Activated CD4-positive, alpha-beta T cell treated with anti-CD3 and anti-CD28 coated beads, Interleukin-10, Interleukin-2, amounts not matched to agents 100 ng/mL and 50 ng/mL, durations not matched to agents 16 hours and 8 hours (primary cell): ENCODE measurements at places on chromosomes 6 and 20.
A peak's percentile ranks its signal among the peaks of the same experiment; 100 is the strongest.

- DNase-seq = no peak
These were observed 26.3 kb upstream of the APMAP start for GRCh38 chr20:25018841-25019240.

DNA sequence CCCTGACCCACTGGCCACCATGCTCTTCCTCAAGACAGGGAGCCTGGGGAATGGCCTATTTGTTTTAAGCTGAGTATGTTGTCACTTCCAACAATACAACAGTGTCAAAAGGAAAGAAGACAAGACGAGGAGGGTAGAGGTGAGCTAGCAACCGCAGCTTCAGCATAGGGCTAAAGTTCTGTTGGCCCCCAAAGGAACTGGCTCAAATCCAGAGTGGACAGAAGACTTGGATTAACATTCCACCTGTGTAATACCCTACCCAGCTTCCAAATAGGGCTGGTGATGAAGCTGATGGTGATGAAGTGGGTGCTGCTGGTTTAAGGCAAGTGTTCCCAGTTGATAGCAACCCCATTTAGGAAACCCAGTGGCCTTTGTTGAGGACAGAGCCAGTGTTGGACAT lies 31.7 kb upstream of the KCNK5 start:
- no peak for DNase-seq

DNA sequence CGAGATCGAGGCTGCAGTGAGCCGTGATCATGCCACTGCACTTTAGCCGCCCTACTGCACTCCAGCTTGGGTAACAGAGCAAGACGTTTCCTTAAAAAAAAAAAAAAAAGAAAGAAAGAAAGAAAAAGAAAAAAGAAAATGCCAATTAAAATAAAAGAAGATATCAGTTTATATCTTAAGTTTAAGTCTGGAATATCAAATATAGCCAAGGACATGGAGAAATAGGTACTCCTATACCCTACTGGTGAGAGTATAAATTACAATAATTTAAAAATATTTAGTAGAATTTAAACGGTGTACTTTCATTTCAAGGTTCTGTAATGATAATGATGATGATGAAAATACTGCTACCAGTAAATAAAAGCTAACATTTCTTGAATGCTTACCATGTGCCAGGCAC lies 3.8 kb upstream of the TRIM31 start:
- no peak for DNase-seq

DNA sequence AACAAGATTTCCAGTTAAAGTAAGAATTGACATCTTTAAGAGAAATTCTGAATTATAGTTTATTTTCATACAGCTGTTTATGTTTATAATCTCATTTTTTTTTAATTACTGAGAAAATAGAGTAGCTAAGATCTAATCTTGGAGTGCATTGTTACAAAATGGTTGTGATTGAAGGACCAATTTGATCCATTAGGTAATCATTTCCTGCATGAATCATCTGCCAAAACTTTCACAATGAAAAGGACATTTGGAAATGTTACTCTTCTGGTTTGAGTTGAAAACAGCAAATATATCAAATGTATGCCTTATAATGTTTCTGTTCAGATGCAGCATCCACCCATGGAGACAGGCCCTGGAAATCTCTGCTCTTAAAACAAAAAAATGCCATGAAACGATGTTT lies 19.0 kb downstream of the TUBB2A start:
- DNase-seq = no peak

- no peak for DNase-seq
These were observed 17.3 kb downstream of the PPP1R10 start for GRCh38 chr6:30599625-30600324.

GRCh38 chr6:33604941-33605854 lies 15.9 kb upstream of the ITPR3 start:
- no peak for DNase-seq

- no peak for DNase-seq
These were observed 168.1 kb downstream of the GRM4 start for GRCh38 chr6:33977606-33978411.

- no peak for DNase-seq
These were observed 32.3 kb downstream of the UST start for GRCh38 chr6:148779142-148779562.

DNA sequence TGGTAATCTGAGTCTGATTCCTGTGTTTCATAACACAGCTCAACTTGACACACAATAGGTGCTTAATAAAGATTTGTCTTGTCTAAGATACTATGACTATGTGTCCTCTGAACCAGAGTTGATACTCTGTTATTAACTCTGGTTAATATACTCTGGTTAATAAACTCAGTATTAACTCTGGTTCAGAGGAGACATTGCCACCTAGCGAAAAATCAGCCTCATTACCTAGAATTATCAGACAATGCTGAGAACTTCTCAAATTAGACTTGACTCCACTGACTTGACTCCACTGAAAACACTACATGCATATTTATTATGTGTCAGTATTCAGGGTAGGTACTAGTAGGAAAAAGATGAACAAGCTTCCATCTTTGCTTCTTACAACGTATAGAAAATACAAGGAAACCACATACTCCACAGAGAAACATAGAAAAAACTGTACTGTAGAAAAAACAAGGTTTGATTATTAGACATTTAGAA lies 73.9 kb downstream of the AHI1 start:
- peak; percentile 79 for DNase-seq

GRCh38 chr6:39426073-39426456 lies 103.6 kb upstream of the KCNK16 start:
- DNase-seq = peak; percentile 5

DNA sequence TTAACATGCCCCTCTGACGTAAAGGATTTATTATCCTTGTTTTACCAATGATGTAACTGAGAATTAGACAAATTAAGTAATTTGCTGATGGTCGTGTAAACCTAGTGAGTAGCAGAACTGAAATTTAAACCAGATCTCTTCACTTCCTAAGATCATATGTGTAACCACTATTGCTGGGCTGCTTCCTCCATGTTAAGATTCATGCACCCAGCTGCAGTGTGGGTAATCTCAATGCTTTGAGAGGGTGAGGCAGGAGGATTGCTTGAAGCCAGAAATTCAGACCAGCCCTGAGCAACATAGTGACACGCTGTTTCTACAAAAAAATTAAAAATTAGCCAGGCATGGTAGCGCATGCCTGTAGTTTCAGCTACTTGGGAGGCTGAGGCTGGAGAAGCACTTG lies 97.9 kb downstream of the L3MBTL3 start:
- DNase-seq = no peak

GRCh38 chr6:55167860-55168259 lies 6.5 kb upstream of the HCRTR2 start:
- no peak for DNase-seq

DNA sequence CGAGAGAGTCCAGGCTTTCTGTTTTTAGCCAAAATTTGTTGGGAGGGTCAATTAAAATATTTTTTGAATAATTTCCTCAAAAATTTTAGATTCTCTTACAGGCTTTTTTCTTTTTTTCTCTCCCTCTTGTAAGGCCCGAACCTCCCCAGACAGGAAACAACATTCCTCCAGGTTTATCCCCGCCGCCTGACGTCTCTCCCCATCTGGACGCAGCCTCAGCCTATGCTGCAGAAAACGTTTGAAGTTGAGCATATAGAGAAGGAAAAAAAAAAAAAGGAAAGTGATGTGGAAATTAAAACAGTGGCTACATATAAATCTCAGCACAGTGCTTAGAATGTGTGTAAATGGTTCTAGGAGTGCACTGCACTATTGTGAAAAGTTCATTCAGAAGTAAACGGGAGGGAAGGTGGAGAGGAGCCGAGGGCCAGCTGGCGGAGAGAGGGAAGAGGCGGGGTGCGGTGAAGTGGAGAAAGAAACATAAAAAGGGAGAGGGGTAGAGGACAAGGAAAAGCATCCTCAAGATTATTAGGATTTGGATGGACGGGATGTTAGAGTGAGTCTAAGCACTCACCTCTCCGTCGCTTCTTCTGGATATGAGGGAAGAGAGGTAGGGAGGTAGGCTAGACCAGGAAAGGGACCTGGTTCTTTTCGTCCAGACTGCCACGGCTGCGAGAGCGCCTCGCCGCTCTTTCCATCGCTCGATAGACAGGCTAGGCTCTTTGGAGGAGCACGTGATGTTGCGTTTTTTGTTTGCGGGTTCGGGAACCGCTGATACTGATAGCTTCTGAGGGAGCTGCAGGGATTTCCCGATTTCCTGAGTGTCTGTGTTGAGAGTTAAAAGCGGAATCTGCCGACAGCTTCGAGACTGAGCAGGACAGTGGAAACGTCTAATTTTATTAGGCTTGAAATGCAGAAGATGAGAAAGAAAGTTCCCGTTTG lies 98.7 kb downstream of the TRIM27 start:
- no peak for DNase-seq

DNA sequence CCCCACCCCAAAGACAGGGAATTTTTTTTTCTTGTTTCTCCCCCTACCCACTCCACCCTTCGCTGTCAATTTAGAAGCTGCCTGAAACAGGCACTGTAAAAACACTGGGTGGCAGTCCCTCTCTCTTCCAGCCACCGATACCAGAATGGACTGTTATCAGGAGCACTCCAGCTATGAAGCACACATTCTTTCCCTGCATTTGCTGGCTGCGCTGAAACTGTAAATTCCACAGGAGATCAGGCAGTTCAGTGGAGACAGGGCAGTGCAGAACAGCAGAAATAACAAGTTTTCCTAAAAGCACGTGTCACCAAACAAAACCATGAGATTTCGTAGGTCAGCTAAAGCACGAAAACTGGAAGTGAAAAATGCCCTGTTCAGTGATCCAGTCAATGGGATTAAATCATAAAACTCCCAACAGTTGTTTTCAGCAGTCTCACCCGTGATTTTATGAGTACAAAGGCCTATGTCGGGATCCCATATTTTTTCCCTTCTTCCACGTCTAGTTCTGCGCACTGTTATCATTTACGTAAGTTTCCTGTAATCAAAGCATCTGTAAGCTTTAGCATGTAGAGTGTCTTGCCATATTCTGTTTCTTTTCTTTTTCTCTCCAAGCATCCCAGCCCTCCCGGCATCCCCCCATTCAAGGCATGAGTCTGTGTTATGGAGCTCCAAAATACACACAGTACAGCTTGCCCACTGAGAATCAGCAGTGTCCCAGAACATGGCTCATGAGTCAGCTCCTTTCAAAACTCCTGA lies 359.9 kb upstream of the EPHA7 start:
- no peak for DNase-seq

GRCh38 chr6:88263591-88263990 lies 97.4 kb upstream of the CNR1 start:
- no peak for DNase-seq

DNA sequence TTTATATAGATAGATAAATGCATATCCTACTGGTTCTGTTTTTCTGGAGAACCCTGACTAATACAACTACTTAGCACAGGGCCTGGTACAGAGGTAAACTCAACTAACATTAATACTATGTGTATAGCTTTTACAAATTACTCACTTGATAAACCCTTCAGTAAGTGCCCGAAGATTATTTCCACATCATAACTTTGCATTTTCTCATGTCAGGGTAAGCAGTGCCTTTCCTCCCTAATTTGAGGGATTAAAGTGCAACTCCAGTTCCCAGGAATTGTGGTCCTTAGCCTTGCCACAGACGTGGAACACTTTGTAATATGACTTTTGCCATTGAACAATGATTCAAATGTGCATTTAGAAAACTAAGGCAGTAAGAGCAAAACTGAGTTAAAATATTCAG lies 147.5 kb upstream of the SMLR1 start:
- DNase-seq = no peak

DNA sequence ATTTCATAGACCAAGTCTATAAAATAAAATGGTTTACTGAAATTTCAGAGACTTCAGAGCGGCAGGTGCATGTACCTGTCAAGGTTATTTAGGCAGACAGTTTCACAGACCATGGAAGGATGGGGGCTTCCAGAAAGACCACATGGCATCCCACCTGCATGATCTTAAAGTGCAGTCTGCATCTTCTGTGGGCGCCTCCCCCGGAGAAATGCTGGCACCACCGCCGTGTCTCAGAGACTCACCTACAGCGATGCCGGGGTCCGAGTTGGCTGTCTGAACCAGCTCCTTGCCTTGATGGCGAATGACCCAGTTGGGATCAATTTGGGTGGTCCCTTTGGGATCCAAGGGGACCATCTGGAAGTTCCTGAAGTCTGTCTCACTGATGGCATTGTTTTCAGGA lies 30.6 kb downstream of the THBS2 start:
- no peak for DNase-seq

DNA sequence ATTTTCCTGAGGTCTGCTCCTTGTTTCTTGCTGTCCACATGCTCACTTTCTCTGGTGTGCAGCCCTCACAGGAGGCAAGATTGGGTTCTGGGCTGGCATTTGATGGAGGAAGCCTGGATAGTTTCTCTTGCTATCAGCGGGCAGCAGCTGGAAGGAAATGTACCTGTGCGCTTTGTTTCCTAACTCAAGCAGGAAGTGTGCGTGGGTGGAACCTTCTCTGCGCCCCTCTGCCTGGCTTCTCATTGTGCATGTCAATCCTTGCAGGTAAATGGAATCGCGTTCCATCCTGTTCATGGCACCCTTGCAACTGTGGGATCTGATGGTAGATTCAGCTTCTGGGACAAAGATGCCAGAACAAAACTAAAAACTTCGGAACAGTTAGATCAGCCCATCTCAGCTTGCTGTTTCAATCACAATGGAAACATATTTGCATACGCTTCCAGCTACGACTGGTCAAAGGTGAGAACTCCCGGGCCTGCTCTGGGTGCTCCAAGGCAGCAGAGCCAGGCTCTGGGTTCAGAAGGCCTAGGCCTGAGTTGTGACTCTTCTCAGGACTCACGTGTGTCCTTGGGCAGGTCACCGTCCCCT lies 16.8 kb upstream of the RBM38 start:
- DNase-seq = no peak

DNA sequence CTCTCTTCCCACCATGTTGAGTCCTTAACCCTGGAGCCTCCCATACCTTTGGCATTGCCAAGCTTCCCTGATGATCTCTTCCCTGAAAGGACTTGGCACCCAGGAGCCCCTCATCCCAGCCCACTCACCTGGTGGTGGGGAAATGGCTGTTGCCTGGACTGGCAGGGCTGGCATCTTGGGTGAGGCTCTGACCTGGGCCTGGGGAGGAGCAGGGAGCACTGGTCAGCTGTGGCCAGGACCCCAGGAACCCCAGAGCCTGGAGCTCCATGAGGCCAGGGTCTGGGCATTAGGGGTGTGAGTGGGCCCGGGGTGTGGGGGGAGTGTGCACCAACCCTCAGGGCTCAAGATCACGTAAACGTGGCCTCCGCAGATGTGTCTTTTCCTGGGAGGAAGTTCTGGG lies 9.5 kb downstream of the SDCBP2 start:
- no peak for DNase-seq

GRCh38 chr20:8933381-8933807 lies 135.5 kb upstream of the PLCB4 start:
- no peak for DNase-seq

DNA sequence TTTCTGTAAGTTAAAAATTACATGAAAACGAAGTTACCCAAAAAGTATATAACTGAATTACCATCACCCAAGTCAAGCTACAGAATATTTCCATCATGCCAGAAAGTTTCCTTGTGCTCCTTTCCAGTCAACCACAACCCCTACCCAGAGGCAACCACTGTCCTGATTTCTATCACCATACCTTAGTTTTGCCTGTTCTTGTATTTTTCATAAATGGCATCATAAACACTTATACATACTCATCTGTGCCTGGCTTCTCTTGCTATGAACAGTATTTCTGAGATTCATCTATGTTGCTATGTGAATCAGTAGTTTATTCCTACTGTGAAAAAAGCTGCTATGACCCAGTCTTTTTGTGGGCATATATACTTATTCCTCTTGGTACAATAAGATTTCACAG lies 7.4 kb downstream of the FKBP5 start:
- peak; percentile 62 for DNase-seq
